Central memory CD8-positive, alpha-beta T cell (primary cell): ENCODE measurements at places on chromosomes 6 and 20.

DNA sequence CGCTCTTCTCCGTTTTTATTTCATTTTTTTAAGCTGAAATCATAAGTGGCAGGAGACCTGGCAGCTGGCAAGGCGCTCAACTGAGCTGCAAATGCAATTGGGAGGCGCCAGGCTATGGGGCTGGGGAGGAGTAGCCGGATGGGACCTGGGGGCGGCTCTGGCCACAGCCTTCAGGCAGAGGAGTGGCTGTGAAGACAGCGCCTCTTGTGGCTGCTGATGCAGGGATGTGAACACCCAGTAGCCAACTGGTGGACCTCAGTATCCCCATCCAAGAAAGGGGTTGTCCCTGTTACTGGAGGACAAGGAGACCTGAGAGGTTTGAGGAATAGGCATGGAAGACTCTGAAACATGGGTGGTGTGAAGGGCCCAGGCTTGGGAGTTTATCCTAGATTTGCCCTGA lies 12.6 kb downstream of the KCNK17 start:
- no peak for DNase-seq

- DNase-seq, result no peak
Measured at GRCh38 chr6:142353690-142354089, 51.9 kb downstream of the ADGRG6 start.

GRCh38 chr6:109488001-109488400 lies 5.0 kb upstream of the ZBTB24 start:
- no peak for DNase-seq

GRCh38 chr6:81511423-81511822 lies 241.1 kb downstream of the TENT5A start:
- no peak for DNase-seq

- DNase-seq, result no peak
Measured at GRCh38 chr6:57207141-57207540, 15.0 kb downstream of the RAB23 start.

GRCh38 chr20:20092827-20093226 lies 40.5 kb downstream of the CFAP61 start:
- no peak for DNase-seq

DNA sequence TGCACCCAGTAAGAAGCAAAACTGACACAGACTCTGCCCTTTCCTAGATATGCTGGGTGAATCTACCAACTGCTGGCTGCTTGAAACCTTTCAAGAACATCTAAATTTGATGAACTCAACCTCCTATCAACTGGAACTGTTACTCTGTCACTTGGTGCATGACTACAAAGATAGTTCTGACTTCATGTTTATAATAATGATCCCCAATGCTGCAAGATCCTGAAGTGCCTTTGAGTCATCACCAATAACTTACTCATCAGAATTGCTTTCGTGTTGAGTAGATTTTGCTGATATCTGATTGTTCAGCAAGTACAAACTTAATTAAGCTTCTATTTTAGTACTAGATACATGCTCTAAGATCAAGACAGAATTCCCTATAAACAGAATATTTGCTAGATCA lies 100.2 kb upstream of the ARMC2 start:
- DNase-seq, result no peak

DNA sequence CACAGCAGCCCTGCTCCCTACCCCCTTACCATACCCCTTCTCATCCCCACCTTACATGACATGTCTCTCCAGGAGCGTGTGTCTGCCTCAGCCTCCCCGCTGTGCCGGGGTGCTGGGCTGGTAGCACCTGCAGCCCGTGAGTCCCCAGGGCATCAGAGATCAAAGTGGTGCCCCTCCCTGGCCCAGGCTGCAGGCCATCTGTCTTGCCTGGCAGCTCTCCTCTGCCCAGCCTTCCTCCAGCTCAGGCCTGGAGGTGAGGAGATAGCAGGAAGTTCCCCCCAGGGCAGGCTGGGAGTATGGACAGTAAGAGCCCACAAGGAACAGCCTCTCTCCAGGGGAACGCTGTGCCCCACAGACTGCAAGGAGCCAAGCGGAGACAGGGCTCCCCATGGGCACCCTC lies 35.3 kb downstream of the GRM4 start:
- no peak for DNase-seq

DNA sequence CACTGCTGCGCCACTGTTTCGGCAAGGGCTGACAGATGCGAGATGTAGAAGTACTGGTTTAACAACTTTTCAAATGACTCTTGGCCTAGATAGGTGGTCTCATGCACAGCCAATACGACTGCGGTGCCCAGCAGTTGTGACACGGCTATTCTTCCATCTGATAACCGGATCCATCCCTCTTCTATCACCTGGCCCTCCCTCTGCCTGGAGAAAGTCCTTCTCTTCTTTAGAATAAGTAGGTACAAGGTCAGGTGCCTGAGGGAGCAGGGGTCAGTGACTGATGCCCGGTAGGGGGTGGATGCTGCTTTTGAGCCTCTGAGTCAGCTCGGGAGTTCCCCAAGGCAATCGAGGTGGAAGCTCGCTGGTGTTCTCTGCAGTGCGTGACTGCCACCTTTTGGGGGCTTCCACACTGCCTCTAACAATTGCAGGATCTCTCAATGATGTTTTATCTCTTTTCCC lies 166.8 kb upstream of the GRIK2 start:
- no peak for DNase-seq

DNA sequence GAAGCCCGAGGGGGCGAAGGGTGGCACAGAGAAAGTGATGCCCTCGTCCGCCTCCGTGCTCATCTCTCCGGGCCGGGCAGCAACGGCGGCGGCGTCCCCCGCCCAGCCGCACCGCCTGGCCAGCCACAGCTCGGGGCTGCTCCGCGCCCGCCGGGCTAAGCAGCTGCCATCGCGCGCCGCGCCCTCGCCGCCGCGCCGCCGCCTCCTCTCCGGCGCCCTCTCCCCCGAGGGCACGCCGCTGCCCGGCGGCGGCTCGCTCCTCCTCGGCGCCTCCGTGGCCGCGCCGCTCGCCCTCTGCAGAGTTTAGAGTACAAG lies 225 bp downstream of the MAP3K5 start:
- no peak for DNase-seq

DNA sequence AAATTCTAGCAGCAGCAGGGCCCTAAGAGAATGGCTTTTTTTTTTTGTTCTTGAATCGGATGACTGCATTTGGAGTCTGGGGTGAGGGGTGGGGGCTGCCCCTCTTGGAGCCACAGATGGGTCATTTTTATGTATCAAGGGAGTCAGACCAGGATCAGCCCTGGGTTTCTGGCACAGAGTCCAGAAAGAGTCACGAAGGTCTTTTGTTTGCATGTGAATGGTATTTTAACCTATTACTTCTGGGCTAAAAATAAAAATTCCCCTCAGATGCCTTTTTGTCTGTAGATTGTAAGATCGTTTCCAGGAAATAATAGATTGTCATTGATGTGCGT lies 72.5 kb downstream of the PHACTR3 start:
- no peak for DNase-seq

GRCh38 chr6:14210077-14210476 lies 92.5 kb downstream of the CD83 start:
- no peak for DNase-seq

DNA sequence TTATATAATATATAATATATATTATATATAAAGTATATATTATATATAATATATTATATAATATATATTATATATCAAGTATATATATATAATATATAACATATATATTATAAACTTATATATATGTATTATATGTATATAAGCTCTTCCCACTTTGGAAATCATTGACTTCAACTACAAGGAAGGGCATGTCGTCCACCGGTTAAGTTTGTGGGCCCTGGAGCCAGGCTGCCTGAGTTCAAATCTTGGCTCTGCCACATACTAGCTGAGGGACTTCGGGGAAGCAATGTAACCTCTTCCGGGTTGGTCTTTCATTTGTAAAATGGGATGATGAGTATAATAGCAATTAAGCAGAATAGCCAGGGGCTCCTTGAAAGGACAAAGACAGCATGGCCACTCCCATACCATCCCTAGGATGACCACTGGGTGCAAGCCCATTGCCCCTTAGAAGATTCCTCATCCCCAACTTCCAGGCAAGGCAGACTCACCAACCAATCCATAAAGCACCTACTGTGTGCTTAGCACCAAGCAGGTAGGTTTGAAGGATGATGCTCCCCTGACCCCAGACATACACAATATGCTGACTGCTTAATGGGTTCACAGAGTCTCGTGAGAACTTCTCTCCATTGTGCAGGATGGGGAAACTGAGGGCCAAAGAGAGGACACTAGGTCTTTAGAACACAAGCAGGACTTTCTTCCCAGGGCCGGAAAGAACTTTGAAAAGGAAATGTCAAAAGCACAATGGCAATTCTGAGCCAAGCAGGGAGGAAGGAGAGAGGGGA lies 163.2 kb downstream of the MRPL14 start:
- no peak for DNase-seq

- DNase-seq, result no peak
Measured at GRCh38 chr6:3281631-3282475, 23.1 kb downstream of the PSMG4 start.

DNA sequence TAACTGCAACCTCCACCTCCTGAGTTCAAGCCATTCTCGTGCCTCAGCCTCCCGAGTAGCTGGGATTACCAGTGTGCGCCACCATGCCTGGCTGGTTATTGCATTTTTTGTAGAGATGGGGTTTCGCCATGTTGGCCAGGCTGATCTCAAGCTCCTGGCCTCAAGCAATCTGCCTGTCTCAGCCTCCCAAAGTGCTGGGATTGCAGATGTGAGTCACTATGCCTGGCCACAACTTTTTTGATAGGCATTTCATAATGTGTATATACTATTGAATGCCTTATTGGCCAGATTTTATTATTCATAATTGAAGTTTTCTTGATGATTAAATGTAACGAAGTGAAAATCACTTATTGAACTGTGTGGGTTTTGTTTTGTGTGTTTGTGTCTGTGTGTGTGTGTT lies 27.9 kb downstream of the FIG4 start:
- DNase-seq, result no peak

DNA sequence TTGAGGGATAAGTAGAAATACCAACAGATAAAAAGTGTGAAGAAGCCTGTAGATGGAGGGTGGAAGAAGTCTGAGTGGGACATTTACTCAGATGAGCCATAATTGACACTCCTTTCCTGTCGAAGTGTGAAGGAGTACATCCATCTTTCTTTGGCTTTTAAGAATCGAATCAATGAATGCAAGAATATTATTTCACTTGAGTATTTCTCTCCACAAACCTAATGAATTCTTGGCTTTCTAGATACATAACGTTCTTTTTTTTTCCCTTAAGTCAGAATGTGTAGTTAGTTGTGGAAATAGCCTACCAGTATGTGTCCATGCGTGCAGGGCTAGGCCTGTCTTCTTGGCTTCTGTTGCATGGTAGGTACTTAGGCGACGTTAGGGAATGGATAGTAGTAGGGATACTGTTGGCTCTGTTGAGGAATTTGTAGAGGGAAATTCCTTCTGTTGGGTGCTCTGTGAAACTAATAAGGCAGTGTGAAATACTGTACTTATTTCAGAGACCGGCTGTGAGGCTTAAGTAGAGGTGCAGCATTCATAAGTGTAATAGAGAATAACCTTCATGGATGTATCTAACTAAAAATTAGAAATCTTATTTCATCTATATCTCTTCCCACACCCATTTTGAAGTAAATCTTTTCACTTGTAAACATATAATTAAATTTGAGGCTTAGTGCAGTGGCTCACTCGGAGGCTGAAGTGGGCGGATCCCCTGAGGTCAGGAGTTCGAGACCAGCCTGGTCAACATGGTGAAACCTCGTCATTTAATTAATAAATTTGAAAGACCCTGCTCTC lies 1.5 kb downstream of the RPS18 start:
- DNase-seq, result no peak

DNA sequence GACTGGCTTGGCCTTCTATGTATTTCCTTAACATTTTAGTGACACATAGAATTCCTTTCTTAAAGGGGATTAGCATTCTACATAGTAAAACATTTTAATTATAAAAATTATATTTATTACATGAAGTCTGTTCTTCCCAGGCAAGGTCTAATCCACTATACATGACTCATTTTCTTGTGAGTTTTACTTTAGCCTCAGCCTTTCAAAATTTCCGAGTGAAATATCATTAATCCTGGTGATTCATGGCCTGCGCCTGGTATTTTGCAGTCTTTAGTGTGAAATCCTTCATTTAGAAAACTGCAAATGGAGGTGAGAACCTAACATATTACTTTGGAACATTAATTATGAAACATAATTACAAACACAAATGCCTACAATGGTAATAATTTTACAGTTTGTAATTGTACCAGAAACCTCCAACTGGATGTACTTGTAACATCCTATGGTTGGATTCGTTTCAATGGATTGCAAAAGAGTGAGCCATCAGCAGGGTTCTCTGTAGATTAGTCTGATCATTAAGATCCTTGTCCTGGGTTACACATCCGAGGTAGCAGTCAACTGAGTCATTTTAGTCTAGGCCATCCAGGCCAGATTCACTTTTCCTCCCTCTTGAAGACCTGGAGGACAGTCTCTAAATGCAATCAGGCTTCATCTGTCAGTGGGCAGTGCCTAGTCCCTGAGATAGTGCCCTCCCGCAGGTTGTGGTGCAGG lies 272.0 kb downstream of the PACRG start:
- DNase-seq, result no peak

GRCh38 chr6:149933461-149933860 lies 8.4 kb upstream of the ULBP2 start:
- no peak for DNase-seq

GRCh38 chr6:98636941-98637340 lies 197.4 kb upstream of the POU3F2 start:
- DNase-seq, result no peak

- peak; percentile 44 for DNase-seq
Measured at GRCh38 chr20:62791301-62792181, 4.7 kb upstream of the MRGBP start.

- DNase-seq, result no peak
Measured at GRCh38 chr20:44211177-44212039, 837 bp upstream of the OSER1 start.

DNA sequence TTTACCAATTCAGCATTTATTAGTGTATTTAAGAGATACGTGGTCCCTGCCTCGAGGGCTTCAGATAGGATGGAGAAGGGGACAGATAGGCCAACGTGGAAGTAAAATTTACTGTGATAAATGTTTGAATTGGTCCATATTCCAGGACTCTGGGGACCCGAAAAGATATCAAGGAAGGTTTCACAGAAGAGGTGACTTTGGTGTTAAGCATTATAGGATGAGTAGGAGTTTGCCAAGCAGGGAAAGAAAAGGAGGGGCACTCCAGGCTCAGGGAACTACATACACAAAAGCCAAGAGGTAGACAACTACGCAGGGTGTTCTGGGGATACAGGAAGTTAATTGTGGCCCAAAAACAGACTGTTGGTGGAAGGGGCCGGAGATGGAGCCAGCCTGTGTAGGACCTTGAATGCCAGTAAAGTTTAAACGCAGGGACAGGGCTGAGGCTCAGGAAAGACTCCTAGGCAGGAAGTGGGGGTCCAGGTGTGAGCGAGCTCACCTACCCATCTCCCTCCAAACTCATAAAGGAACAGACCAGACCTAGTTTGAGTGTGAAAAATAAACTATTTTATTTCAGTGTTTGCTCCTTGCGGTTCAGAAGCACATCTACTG lies 37.0 kb downstream of the TGM2 start:
- no peak for DNase-seq

- DNase-seq, result no peak
Measured at GRCh38 chr6:1423578-1423977, 34.2 kb downstream of the FOXF2 start.
